ENCODE measurements at places on chromosomes 7 and 10. TPM values are rescaled to one million over a fixed set of nuclear protein-coding genes. Genes with fewer than 3 reads are reported as not detected.

GRCh38 chr7:17055596-17055995, 173.8 kb upstream of the AGR3 start:
- no peak for DNase-seq

- DNase-seq: no peak
Observed at GRCh38 chr7:158054611-158055010, 533.0 kb downstream of the PTPRN2 start.

Gene UCN3
- total RNA-seq: not detected

- no peak for DNase-seq
Observed at GRCh38 chr7:116461500-116461899, 38.0 kb upstream of the CAV2 start.

- no peak for DNase-seq
Observed at GRCh38 chr10:9807846-9808245, 1209.8 kb upstream of the CELF2 start.

GRCh38 chr10:132865171-132865631, 77.2 kb downstream of the CFAP46 start:
- peak; percentile 9 for DNase-seq

Gene SPDYE8
- not detected for total RNA-seq

DNA sequence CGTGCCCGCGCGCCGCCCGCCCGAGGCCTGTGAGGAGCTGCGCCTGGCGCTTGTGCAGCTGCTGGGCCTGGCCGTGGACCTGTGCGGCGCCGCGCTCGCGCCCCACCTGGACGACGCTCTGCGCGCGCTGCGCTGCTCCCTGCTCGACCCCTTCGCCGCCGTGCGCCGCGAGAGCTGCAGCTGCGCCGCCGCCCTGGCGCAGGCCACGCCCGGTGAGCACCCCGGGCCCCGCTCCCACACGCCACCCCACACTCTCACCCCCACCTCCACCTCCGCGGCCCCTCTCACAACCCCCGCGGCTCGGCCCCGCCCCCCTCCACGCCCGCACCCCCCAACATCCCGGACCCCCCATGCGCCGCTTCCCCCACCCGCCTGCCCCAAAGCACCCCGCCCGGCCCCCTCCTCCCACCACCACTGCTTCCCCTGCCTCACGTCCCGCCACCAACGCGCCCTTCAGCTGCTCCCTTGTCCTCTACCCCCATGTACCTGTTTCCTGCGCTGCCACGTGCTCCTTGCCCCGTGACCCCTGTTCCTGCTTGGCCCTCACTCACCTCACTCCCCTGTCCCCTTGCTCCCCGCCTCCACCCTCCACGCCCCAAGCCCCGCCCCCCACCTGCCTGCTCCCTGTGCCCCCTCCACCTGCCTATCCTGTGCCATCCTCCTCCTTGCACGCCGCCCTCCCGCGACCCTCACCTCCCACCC, at the start of gene PRKAR1B:
Gene PRKAR1B, minus strand, starts transcription at position 178 of the 702 bp plus-strand sequence. CDS start 15,776 bp downstream, outside the sequence.
- DNase-seq: no peak

Gene IDE
- 41.8 TPM for total RNA-seq

- no peak for DNase-seq
Observed at GRCh38 chr7:140927351-140927750, 2.6 kb upstream of the BRAF start.

DNA sequence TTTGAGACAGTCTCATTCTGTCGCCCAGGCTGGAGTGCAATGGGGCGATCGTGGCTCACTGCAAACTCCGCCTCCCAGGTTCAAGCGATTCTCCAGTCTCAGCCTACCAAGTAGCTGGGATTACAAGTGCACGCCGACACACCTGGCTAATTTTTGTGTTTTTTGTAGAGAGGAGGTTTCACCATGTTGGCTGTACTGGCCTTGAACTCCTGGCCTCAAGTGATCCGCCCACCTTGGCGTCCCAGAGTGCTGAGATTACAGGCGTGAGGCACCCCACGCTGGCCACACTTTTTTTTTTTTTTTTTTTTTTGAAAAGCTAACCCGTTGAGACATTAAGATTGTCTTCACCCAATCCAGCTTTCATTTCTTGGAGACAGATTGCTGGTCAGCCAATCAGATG, 2.1 kb downstream of the ZNF273 start:
- DNase-seq: no peak

DNA sequence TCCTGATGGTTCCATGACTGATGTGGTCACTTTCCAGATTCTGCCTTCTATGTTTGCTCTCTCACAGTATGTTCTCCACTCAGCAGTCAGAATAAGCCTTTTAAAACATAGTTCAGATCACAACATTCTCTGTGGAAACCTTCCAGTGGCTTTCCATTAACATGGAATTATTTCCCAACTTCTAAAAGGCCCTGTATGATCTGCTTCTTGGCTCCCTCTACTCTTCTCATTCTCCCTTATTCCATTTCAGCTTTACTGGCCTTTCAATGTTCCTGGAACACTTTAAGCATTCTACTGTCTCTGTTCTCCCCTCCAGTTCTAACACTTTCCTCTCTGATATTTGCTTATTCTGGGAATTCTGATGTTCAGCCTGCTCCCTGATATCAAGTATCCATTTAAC, 325.6 kb downstream of the THSD7A start:
- DNase-seq: no peak

DNA sequence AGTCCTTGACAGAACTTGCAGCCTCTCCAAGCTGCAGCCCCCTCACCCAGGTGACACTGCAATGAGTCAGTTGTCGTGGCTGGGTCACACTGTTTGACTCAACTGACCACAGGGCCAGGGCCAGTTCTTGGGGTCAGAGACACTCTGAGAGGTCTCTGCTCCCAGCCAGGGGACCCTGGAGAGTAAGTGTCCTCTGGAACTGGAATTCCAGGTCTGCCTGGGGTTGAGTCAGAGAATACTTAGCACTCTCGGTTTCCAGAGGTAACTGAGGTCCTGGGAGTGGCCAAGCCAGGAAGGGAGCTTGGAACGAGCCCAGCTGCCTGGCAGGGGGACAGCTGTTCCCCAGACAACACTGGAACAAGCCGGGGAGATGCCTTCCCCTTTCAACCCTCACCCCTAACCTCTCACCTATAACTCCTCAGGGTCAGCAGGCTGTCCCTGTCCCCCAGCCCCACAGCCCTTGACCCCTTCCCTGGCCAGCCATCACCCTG, 2.2 kb upstream of the MYL10 start:
- DNase-seq: no peak

GRCh38 chr10:184911-185310, 49.7 kb downstream of the ZMYND11 start:
- no peak for DNase-seq

Gene VENTX
- total RNA-seq: 0.42 TPM

GRCh38 chr10:99654390-99655175, 4.7 kb upstream of the ENTPD7 start:
- no peak for DNase-seq

DNA sequence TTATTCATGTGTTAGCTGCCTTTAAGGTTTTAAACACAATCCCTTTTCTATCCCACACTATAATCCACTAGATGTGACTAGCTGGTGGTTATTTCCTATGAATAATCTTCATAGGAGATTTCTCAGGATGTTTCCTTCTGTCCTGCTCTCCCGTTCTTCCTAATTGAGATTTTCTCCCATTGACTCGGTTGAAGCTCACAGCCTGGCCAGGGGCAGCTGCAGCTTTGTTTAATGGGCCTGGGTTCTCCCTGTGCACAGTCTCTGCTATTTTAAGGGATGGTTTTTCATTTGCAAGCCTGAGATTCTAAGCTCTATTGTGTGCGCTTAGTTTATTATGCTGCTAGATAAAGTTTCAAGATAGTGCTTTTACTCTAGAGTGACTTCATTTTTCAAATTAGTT, 283.4 kb upstream of the AOAH start:
- no peak for DNase-seq

Gene DGKI
- total RNA-seq: 2.6 TPM

Gene FAM131B
- total RNA-seq: 0.31 TPM

- DNase-seq: no peak
Observed at GRCh38 chr7:3039787-3040186, 3.9 kb downstream of the CARD11 start.

DNA sequence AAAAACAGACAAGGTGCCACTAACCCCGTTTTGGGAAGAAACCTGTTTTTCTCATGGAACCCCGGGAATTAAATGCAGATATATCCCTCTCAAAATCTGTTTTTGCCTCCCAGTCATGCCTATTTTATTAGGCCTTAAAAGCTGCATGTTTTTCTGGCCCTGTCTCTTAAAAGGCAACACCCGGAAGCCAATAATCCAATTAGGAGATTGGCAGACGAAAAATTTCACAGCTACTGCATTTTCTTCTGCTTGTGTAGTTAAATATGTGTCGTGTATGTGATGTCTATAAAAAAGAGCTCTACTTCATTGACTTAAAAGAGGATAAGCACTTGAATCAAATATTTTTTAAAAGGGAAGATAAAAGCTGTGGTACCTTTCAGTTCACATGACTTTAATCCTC, 31.9 kb upstream of the OPTN start:
- no peak for DNase-seq

Gene POLD2
- 80.4 TPM for total RNA-seq

DNA sequence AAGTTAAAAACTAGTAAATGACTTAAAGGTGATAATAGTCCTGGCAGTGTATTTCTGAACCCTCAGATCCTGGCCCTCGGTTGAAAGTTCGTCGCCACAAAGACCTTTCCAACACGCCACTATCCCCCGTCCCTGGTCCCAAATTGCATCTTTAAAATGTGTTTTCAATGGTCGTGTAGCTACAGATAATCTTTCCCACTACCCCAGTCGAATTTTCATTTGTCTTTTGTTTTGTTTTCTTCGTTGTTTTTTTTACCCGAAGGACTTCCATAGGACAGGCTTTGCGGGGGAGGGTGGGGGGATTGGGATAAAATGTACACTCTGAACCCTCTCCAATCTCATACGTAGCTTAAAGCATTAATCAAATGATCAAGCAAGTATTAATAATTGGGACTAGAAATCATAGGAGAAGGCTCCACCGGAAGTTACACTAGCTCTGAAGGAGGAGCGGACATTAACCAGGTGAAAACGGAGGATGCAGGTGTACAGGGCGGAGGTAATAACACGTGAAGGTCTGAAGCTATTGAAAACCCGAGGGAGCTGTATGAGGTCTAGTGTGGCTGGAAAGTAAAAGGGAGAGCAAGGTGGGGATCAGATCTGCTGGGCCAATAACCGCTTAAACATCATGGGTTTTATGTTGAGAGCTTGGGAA, 32.8 kb upstream of the PHF14 start:
- no peak for DNase-seq

- no peak for DNase-seq
Observed at GRCh38 chr7:83178796-83179195, 16.1 kb upstream of the PCLO start.

DNA sequence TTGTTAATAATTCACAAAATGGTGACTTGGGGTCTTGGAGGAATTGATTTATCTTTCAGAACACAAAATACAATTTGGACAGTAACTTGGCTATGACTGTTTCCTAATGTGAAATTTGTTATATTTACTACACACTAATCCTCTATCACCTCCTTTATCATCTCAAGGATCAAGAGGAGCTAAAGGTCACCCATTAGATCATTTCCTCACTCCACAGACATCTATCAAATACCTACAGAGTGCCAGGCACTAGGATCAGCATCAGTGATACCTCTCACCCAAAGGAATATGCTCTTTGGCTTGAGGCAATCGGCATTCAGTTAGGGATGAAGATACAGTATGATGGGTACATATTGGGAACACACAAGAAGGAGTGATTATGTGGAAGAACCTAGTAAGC, 132.1 kb downstream of the INHBA start:
- DNase-seq: no peak

GRCh38 chr10:66809402-66809801, 116.4 kb upstream of the LRRTM3 start:
- no peak for DNase-seq

- no peak for DNase-seq
Observed at GRCh38 chr10:50369931-50370330, 118.6 kb upstream of the ASAH2 start.

GRCh38 chr7:148856891-148857290, 27.2 kb downstream of the EZH2 start:
- DNase-seq: no peak

- DNase-seq: no peak
Observed at GRCh38 chr7:44046321-44047061, 2.0 kb downstream of the DBNL start.

Gene C10orf53
- total RNA-seq: not detected

DNA sequence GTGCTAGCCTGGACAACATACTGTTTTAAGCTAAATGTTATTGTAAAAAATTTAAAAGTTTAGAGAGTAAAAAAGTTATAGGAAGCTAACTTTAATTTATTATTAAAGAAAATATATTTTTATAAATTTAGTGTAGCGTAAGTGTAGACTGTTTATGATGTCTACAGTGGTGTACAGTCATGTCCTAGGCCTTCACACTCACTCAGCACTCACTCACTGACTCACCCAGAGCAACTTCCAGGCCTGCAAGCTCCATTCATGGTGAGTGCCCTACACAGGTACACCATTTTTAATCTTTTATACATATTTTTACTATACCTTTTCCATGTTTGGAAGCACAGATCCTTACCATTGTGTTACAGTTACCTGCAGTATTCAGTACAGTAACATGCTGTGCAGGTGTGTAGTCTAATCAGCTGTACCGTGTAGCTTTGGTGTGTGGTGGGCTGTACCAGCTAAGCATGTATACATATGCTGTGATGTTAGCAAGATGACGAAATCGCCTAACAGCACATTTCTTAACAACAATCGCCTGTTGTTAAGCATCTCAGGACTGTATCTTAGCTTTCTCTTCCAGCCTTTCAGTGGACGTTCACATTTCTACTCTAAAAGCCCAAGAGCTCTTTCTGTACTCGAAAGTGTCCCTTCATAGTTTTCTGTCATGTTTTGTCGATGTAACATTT, 12.5 kb downstream of the RNF32 start:
- DNase-seq: no peak

- DNase-seq: no peak
Observed at GRCh38 chr7:87206361-87206760, 13.2 kb downstream of the TMEM243 start.

Gene MDFIC
- 24.1 TPM for total RNA-seq

DNA sequence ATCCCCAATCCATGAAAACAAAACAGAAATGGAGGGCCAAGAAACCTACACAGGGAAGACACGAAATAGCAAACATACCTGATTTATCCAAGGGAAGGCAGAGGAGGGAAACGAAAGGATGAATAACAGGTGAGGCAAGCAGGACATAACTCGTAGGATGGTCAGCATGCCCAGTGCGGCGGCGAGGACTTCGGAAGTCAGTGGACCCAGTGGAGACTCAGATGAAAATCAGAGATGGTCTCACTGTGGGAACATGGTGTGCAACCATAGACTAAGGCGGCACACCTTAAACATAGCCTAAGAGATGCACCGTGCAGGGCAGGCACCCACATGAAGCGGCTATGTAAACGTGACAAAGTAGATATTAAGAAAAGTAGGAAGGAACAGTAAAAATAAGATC, 157.5 kb downstream of the MGMT start:
- DNase-seq: no peak

Gene CRHR2
- 1.0 TPM for total RNA-seq

DNA sequence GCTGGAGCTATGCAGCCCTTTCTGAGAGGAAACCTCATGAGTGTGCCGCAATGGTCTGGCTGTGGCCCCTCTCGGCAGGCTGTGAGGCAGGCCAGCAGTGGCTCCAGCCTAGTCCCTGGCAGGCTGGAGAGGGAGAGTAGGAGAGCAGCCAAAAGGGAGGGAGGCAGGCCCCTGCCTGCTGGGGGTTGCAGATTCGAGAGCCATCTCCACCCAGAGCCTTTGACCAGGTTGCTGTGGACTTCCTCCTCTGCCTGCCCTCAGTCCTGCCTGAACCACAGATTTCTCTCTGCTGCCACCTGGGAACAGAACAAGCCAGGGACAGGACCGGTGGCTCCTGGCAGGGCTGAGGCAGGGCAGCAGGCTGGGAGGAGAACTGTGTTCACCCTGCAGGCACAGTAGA, 13.9 kb downstream of the PAX2 start:
- no peak for DNase-seq

- peak; percentile 69 for DNase-seq
Observed at GRCh38 chr10:35191523-35191922, 64.9 kb downstream of the CREM start.

- DNase-seq: no peak
Observed at GRCh38 chr10:65943451-65943850, 982.4 kb upstream of the LRRTM3 start.
